LNCaP clone FGC (cell line): ENCODE measurements at places on chromosomes 16 and 17.

DNA sequence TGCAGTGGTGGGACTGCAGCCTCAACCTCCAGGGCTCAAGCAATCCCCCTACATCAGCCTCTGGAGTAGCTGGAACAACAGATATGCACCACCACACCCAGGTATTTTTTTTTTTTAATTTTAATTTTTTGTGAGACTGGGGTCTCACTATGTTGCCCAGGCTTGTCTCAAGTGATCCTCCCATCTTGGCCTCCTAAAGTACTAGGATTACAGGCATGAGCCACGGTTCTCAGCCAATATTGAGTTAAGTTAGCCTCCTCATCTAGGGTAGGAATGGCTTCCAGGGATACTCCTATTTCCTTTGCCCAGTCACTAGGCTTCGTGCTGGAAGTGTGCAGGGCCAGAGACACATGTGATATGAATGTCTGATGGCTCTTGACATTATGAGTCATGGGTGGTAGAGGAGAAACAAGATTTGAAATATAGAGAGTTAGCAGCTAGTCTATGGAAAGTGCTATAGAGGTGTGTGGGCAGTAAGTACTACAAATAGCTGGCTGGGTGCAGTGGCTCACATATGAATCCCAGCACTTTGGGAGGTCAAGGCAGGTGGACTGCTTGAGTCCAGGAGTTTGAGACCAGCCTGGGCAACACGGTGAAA, 8.0 kb upstream of the HES7 start:
- no peak for DNase-seq

DNA sequence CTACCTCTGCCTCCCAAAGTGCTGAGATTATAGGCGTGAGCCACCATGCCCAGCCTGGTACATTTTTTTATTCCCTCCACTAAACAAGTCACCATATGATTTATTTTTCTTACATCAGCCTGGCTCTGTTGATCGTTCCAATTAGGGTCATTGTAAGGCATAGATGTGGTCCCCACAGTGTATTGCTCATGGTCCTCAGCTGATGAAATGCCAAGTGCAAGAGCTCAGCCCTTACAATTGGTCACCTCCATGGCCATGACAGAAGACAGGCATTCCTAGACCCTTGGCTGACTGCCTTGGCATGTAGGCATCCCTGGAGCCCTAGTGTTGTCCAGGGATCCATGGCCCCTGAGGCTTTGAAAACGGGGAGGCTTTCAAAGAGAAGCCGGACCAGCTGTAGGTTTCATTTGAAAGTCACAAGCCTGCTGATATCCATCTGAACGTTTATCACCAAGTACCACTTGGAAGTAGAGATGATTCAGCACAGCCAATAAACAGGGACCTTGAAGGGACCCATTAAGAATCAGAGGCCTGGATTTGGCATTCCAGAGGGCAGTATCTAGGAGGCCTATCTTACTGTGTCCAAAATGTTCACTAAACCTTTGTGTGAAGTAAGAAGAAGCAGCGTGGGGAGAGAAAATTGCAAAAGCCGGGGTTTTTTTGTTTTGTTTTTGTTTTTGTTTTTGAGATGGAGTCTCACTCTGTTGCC, 20.6 kb upstream of the PRKCA start:
- DNase-seq = no peak

DNA sequence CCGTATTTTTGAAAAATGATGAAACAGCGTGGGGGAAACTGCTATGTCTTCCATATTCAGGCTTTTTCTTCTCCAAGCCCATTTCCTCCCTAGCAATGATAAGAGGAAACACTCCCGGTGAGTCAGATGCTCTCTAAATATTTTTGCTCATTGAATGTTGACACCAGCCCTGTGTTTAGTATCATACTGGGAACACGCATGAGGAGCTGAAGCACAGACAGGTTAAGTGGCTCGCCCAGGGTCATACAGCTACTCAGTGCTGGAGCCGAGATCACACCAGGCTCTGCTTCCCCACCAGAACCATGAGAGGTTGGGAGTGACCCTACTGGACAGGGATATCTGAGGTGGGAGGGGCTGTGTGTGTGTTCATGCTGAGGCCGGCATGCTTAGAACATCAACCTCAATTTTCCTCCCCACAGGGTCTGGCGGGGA, 37.8 kb upstream of the ADGRG1 start:
- no peak for DNase-seq

- no peak for DNase-seq
These were observed 18.4 kb downstream of the LDHD start for GRCh38 chr16:75097941-75098901.

DNA sequence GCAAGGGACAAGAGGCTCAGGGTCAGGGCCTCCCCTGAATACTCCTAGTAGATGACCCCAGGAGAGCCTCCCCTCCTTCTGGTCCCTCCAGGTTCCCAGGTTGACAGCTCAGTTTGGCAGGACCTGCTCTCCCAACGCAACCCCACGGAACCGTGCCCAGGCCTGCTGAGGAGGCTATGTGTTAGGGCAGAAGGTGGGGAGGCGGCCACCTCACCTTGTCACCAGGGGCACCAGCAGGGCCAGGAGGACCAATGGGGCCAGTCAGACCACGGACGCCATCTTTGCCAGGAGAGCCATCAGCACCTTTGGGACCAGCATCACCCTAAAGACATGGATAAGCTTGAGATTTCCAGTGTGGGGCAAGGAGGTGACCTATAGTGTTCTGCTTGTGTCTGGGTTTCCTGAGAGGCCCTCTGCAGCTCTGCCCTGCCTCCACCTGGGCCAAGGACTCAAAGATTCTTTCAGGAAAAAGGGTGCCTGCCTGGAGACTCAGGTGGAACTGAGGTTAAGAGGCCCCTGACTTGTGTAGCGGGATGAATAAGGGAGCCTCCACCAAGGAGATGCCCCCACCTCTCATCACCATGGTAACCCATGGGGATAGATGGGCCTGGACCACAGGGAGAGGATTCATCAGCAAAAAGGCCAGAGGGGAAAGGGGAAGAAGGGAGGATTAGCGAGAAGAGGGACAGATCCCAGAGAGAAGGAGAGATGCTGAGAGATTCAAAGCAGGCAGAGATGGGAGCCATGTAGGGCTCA, 10.7 kb downstream of the COL1A1 start:
- no peak for DNase-seq

DNA sequence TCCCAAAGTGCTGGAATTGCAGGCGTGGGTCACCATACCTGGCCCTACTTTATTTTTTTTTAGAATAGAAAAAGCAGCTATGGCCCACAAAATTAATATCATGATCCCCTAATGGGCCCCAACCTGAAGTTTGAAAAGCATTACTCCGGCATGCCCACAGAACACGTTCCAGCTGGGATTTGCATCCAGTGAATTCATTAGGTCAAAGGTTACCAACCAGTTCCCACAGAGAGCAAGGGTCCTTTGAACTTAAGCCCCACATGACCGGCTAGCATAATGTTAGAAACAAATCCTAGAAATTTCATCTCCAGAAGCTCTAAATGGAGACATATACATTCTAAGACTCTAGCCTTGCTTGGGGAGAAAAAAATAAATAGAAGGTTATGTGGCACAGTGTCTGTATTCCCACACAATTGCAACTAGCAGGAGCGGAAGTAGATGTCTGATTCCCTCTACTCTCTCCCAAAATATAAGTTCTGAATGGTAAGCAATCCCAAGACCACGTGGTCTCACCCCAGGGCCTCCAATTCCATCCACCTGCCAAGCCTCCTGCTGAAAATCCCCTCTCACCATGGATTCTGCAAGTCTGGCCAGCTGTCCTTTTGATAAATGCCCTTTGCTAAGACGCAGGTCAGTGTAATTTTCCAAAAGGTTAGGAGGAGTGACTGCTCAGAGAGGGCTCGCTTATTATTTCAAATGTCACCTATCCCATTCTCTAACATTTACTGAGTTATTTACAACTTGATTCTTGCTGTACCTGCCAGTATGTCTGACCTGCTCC, 395.8 kb downstream of the NPIPA8 start:
- no peak for DNase-seq

GRCh38 chr17:81906476-81907218, 4.6 kb downstream of the PCYT2 start:
- DNase-seq = no peak

DNA sequence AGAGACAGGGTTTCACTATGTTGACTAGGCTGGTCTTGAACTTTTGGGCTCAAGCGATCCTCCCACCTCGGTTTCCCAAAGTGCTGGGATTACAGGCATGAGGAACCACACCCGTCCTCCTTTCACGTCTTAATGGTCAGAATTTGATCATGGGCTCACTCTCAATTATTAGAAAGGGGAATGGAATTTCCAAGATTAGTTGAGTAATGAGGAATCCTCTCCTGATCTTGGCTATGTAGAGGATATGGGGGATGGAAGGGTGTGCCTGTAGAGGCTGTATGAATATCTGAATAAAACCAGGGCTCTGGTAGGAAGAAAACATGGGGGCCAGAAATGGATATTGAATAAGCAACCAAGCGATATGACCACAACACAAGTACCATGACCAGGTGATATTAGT, 25.9 kb upstream of the SMURF2 start:
- no peak for DNase-seq

DNA sequence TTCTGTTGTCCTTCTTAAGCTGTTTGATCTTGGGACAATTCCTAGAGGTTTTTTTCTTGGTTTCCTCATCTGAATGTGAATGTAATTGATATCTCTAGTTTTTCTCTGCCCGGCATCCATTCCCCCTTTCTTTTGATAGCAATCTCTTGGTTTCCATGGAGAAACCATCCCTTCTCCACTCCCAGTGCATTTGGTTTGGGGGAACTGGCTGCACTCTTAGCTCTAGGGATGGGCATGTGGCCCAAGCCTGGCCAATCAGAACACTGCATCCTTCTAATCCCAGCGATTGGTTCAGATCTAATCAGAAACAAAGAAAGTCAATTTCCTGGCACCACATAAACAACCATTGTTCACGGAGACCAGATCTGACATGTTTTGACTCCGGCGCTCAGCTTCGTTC, 45.1 kb downstream of the IRX3 start:
- DNase-seq = no peak

DNA sequence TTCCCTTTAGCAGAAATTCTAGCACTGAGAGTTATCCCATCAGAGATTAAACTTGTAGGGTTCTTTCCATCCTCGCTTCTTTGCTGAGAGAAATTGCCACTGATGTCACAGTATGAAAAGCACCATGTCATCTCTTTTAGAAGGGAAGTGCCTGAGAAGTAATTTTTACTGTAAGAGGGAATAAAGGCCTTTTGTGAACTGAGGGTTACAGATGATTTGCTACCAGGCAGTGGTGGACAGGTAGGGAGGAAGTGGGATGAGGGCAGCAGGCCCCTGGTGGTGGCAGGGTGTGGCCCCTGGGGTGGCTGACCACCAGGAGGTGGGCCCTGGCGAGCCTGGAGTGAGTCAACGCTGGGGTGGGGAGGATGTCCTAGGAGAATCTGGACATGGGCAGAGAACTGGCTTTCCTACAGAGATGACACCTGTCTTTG, 6.4 kb upstream of the MILR1 start:
- DNase-seq = no peak

DNA sequence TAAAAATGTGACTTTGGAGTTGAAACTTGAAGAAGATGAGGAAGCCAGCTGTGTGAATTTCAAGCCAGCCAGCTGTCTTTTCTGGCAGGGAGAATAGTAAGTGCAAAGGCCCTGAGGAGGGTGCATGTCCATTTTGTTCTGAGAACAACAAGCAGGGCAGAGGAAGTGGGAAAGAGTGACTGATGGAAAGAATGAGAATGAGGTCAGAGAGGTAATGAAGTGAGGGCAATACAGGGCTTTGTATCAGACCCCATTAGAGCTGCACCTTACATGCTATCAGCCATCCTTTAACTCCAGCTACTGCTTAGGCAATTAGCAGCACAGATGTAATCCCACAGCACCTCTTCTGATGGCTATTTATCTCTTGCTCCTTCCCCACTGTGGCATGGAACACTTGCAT, 34.2 kb upstream of the ABCA5 start:
- no peak for DNase-seq

- DNase-seq = no peak
These were observed 14.5 kb downstream of the KIF19 start for GRCh38 chr17:74340470-74341023.

DNA sequence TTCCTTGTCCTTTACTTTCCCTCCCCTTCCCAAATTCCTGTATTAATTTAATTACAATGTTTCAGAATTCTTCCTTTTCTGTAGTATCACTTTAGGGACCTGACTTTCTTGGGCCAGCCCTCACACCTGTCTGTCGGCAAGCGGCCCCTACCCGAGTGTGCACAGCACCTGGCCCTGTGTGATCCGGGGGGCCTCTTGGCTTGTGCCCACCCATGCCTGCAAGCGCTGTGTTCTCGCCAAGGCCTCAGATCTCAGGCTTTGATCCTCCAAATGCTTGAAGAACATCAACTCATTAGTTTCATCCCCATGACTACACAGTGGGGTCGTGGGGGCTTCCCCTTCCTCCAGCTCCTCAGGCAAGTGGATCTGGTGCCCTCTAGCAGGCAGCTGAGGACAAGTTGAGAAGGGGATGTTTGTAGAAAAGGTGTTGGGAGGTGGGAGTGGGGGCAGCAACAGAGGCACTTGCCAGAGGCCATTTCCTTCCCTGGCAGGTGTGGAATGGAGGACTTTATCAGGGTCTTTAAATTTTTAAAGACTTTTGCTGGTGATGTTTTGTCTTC, 15.7 kb upstream of the CDH3 start:
- DNase-seq = no peak

GRCh38 chr16:28846933-28847273, 755 bp upstream of the TUFM start:
- no peak for DNase-seq

GRCh38 chr17:39170109-39170508, 4.1 kb upstream of the ARL5C start:
- no peak for DNase-seq

- no peak for DNase-seq
These were observed 5.1 kb downstream of the CLEC16A start for GRCh38 chr16:10949424-10949970.

DNA sequence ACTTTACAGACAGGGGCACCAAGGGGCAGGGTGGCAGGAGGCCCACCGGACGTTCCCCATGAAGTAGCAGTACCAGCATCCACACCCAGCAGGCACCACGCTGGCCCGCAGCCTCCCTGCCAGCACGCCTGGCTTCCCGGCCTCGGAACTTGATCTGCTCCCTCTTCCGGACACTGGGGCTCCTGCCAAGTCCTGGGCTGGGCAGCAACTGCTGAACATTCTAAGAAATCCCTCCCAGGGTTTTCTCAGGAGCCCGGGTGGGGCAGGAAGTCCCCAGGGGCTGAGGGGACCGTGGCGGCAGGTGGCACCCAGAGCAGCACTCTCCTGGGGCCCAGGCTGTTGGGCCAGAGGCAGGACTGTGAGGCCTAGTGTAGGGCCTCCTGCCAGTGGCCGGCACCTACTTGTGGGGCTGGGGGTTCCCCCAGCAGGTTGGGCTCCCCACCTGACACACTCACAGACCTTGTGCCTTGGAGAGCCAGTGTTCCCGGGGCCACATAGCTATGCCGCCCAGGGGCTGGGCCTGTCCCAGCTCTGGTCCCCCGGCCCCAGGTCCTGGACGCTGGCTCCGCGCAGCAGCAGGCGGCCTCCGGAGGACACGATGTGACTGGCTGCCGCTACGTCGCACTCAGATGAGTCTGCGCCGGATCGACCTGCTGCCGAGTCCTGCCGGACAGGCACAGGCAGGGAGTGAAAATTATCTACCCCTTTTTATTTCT, 86.2 kb upstream of the CBX4 start:
- peak; percentile 59 for DNase-seq

- no peak for DNase-seq
These were observed 23.8 kb downstream of the MPRIP start for GRCh38 chr17:17066021-17066420.

GRCh38 chr17:59315866-59316265, 15.6 kb upstream of the YPEL2 start:
- no peak for DNase-seq
